ENCODE measurements at places on chromosomes 5 and 9. TPM values are rescaled to one million over a fixed set of nuclear protein-coding genes. Genes with fewer than 3 reads are reported as not detected.

DNA sequence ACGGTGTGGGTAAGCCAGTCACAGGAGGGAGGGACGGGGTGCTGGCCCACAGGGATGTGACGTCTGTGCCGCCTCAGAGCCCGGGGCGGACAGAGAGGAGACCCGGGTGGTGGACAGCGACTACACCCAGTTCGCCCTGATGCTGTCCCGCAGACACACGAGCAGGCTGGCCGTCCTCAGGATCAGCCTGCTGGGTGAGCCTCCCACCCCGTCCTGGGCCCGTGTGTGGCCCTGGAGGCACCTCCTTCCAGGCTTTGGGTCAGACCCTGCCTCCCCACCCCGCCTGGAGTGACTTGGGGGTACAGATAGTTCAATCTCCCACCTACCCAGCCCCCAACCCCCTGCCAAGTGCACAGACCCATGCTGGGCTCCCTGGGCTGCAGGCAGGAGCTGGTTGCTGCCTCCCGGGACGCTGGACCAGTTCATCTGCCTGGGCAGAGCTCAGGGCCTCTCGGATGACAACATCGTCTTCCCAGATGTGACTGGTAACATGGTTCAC lies 1.7 kb downstream of the LCN12 start:
- no peak for DNase-seq

DNA sequence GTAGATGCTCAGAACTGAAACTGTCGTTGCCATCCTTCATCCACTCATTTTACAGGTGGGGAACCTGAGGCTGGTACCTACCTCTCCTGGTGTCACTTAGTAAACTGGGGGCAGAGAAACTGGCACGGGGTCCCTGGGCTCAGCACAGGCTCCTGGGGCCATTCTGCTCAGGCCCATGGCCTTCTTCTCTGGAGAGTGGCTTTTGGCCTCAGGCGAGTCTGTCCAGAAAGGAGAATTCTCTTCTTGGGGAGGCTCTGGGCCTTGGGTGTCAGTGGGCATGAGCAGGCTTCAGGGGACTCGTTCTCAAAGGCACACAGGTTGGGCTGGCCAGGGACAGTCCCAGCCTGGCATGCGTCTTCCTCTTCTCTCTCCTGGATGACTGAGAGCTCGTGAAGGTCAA lies 24.6 kb downstream of the COL5A1 start:
- no peak for DNase-seq

The BAAT gene
- total RNA-seq: 0.14 TPM

GRCh38 chr9:32401488-32401887 lies 17.0 kb downstream of the ACO1 start:
- DNase-seq: no peak

The TEX48 gene
- total RNA-seq: not detected

DNA sequence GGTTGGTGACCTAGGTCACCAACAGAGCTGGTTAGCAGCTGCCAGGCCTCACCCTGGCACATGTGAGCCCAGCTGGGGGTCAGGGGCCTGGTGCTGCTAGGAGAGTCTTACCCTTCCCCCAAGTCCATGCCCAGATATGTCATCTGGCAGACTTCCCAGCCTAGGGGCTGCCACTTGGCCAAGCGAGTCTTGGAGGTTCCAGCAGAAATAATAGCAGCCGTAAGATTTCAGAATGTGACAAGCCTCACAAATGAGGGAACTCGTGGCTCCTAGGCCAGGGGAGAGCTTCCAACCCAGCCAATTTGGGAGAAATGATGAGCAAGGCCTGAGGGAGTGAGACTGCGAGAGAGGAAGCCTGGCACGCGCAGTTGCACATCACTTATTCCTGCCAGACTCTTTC lies 11.1 kb downstream of the URM1 start:
- no peak for DNase-seq

The FAM153A gene
- total RNA-seq: not detected

The SLC6A19 gene
- not detected for total RNA-seq

GRCh38 chr5:542319-543311 lies 18.4 kb upstream of the SLC9A3 start:
- DNase-seq: no peak

DNA sequence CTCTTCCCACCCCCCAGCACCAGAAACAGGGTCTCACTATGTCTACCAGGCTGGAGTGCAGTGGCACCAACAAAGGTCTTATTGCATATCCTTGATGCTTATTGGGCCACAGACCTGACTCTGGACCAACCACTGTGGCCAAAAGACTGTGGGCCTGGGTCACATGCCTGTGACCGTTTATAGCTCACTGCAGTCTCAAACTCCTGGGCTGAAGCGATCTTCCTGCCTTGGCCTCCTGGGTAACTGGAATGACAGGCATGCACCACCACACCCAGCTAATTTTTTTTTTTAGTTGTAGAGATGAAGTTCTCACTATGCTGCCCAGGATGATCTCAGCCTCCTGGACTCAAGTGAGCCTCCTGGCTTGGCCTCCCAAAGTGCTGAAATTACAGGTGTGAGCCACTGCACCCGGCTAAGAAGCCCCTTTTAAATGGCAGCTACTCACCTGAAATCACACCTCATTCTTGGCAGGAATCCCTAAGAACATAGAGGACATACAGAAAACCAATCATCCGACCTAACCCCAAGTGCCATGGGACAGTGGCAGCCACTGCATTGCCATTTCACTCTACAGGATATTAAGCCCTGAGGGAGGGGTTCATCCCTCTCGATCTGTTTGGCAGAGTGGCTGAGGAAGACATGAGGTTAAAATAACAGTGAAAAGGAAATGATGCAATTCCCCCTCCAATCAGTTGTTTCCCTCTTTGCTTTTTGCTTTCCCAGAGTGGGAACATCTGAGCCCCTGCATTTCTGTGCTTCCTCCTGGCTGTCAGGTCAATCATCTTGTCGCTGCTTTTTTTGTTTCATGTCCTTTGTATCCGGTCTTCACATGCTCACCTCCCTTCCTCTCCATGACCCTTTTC lies 74.6 kb downstream of the LRRC70 start:
- DNase-seq: no peak

DNA sequence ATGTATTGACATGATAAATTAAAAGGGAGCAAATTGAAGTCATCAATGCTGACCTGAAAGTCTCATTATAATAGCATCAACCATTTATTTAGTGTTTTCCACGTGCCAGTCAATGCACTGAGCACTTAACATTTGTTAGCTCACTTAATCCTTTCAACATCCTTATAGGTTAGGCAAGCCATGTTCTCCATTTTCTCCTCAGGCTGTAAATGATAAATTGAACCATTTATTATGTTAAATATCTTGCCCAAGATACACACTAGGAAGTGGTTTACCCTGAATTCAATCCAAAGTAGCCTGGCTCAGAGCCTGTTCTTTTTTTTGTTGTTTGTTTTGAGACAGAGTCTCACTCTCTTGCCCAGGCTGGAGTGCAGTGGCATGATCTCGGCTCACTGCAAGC lies 25.0 kb upstream of the SNX2 start:
- DNase-seq: no peak

GRCh38 chr9:136354592-136355085 lies 8.9 kb downstream of the DNLZ start:
- no peak for DNase-seq

Data from NCI-H460 (cell line).